ENCODE measurements at places on chromosomes 5 and 9.

- DNase-seq: no peak
Observed at GRCh38 chr5:138240650-138241385, 27.7 kb upstream of the CDC23 start.

GRCh38 chr5:95298651-95299050 lies 13.8 kb upstream of the MCTP1 start:
- DNase-seq: no peak

- DNase-seq: no peak
Observed at GRCh38 chr5:131525805-131526204, 109.2 kb downstream of the RAPGEF6 start.

GRCh38 chr9:96567203-96567700 lies 52.4 kb downstream of the CDC14B start:
- no peak for DNase-seq

DNA sequence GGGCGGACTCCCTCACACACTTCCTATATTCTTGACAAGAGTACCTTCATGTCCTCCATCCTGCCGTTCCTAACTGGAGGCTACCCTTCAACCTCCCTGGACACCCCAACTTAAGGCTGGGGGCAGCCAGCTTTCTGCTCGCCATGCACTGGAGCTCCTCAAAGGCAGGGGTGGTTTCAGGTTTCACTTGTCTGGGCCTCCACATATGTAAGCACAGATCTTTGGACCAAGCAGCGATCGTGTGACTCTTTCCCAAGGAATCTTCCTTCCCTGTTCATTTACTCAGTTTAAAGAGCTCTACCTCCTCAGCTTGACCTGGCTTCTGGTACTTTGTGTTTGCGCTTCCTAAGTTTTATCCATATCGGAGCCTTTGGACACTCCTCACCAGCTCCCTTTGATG lies 34.2 kb upstream of the TRPC7 start:
- no peak for DNase-seq
